Stimulated activated CD4-positive, alpha-beta T cell treated with anti-CD3 and anti-CD28 coated beads, Interleukin-4, amount 100 ng/mL, for 1 hour (primary cell): ENCODE measurements at places on chromosomes 2 and 18.
A peak's percentile ranks its signal among the peaks of the same experiment; 100 is the strongest.

GRCh38 chr2:217691516-217691915, 311.3 kb downstream of the TNS1 start:
- DNase-seq, result no peak

GRCh38 chr2:95203911-95204310, 3.4 kb upstream of the ZNF892 start:
- DNase-seq, result no peak

DNA sequence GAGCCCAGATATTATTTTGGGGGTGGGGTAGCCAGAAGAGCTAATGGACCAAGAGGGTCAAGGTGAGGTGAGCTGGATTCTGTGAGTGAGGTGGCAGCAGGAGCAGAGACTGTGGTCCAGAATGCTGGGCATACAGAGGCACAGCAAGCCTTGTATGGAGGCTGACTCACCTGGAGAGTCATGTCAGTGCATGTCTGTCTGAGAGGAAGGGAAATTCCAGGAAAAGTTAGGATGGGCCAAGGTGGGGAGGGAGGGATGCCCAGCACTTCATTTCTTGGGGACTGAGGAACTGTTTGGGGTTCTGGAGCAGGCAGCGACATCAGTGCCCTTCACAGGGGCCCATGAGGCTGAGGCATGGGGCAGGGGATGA, 21.1 kb downstream of the PER2 start:
- DNase-seq, result no peak

DNA sequence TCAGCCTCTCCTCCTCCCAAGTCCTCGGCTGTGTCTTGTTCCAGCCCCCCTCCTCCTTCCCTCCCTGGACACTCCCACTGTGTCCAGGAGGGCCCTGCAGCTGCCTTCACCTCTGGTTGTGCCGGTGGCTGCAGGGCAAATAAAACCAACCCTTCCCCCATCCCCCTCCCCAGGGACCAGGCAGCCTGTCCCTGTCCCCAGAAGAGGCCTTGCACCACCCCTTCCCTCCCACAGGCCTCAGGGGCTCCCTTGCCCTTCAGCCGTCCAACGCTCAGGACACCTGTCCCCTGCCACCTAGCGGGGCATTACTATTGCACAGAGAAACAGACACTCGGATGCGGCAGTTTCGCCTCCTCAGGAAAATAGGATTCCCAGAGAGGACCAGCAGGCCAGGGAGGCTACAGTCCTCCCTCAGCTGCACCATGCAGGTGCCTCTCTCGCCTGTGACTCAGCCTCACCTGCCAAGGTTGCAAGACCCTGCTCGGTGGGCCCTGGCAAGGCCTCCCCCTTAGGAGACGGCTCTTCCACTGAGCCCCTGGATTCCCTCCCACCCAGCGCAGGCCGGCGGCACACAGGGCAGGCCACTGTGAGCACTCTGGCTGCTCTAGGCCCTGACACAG, 5.5 kb upstream of the GPC1 start:
- DNase-seq, result no peak

GRCh38 chr2:218149848-218150440, 16.8 kb downstream of the CXCR1 start:
- no peak for DNase-seq

- no peak for DNase-seq
Measured at GRCh38 chr2:232376713-232377112, 1.8 kb upstream of the ALPP start.

- no peak for DNase-seq
Measured at GRCh38 chr18:916562-916961, 11.9 kb downstream of the ADCYAP1 start.

DNA sequence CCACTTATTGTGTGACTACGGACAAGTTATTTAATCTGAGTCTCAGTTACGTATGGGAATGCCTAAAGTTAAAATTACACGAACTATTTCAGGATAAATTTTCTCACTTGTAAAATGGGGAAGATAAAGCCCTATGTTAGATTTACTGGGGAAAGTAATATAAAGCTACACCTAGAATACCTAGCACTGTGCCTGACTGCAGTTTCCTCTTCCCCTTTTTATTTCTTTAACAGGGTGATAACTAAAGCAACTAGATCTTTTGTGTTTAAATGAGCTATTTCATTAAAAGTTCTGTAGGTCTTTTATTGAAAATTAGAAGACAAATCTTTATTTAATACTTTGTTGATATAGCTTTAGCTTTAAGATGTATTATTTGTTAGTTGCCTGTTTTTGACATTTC, 5.0 kb downstream of the B3GNT2 start:
- no peak for DNase-seq

DNA sequence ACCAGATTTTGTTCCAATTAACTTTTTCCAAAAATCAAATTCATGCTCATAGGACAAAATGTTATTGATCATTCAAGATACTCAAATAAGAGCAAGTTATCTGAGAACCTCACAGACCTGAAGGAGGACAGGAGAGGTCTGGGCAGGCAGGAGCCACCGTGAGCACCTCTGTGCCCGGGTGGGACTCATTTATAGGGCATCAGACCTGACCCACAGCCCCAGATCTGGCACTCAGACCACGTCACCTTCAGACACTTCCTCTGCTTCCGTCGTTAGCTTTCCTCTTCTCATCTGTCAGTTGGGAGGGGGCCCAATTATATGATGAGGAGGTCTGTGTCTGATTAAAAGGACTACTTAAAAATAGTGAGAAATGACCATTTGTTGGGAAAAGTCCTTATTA, 169.4 kb downstream of the EIPR1 start:
- no peak for DNase-seq

DNA sequence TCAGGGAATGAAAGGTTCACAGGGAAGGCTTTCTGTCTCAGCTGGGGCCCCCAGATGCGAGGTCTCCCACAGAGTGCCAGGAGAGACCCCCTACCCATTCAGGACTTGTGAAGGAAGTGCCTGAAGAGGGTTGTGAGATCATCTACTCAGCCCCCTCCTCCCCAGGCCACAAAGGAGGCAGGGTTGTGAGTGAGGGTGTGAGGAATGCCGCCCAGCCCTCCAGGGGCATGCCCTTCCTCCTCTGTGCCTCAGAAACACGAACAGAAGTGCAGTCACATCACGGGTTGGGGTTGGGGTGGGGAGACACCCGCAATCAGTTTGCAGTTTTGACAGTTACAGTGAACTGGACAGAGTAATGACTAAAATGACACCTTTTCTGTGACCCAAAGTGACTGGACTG, 5.0 kb downstream of the MAL start:
- no peak for DNase-seq

DNA sequence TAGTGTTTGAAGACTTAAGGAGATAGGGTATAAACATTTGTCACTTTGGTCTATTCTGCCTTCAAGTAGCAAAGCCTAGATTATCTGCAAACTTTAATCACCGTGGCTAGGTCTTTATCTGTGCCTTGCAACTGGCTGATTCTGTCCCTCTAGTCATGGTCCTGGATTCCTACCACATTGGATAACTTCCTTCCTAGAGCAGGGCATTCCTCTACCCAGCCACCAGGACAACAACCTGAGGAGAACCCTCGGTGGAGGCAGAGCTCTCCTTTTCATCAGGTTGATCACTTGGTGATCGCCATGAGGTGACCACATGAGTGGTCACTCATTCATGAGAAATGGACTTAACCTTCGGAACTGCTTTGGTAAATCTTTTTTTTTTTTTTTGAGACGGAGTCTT, 25.3 kb upstream of the PTPRM start:
- no peak for DNase-seq

DNA sequence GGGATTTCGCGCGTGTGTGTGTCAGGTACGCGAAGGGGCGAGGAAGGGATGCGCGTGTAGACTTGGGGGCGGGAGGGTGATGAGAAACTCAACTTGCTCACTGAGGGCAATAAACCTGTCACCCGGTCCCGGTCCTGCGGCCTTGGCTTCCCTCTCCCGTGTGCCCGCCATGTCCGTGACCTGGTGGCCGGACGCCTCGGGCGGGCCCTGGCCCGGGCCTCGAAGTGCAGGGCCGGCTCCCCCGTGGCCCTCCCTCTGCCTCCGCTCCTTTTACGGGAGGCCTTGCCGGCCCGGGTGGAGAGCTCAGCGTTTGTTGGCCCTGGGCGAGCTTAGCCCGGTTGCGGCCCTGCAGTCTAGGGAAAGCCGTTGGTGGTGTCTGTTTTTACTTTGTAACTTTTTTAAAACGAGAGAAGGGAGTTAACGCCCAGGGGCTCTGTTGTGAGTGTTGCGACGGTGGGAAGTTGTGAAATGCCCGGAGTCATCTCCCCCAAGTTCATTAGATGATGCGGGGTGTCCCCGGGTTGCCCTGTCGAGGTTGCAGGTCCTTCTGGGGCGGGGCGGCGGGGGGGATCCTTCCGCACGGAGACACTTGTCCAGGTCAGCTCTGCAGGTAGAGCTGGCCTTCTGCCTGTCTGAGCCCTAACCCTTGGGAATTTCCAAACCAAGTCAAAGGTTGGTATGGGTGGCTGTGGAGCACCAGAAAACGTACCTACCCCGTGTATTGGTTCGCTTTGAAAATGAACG, 883 bp downstream of the SMCHD1 start:
- peak; percentile 53 for DNase-seq
